ENCODE measurements at places on chromosomes 5 and 9.

GRCh38 chr9:128918921-128919320 lies 1.9 kb upstream of the PHYHD1 start:
- DNase-seq: no peak

- DNase-seq: no peak
These were observed 4.6 kb downstream of the PTGES start for GRCh38 chr9:129748249-129748648.

GRCh38 chr9:28092981-28093936 lies 520.0 kb upstream of the C9orf72 start:
- DNase-seq: no peak

DNA sequence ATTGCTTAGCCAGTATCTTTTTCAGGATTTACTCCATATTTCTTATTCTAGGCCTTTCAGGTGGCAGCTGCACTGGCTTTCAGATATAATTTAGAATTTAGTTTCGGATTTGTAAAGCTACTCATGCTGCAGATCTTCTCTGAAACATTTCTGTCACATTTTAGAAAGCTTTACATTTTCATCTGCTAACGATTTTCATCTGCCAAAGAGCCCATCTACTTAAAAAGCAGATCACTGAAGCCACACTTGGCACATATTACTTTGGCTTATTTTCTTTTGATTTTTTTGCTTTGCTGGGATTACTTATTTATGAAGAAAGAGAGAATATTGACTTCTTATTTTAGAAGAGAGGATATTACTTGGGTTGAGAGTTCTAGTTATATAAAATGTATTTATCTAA lies 98.2 kb downstream of the GHR start:
- DNase-seq: no peak

DNA sequence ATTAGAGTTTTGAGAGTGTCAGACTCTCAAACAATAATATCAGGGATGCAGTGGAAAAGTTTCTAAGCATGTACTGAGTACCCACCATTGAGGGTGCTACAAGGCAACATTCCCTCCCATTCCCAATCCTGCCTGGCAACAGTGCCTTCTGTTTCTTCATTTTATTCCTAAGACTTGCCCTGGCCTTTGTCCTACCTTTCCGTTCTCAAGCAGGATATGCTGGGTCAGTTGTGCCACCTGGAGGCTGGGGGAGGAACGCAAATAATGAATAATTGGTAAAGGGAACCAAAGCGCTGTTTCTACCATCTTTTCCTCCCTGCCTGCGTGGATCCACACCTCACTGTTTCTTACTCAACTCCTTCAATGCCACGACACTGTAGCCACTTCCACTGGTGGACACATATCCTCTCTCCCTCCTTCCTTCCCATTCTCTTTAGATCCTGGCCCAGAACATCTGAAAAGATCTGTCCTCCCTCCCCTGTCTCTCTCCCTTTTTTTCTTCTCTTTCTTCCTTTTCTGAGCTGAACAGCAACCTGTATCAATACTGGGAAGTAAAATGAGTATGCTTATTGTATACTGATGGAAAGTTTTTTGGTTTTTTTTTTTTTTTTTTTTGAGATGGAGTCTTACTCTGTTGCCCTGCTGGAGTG lies 149.5 kb downstream of the C9orf152 start:
- DNase-seq: peak; percentile 60

- no peak for DNase-seq
These were observed 322.6 kb upstream of the WWC1 start for GRCh38 chr5:167968837-167969236.

DNA sequence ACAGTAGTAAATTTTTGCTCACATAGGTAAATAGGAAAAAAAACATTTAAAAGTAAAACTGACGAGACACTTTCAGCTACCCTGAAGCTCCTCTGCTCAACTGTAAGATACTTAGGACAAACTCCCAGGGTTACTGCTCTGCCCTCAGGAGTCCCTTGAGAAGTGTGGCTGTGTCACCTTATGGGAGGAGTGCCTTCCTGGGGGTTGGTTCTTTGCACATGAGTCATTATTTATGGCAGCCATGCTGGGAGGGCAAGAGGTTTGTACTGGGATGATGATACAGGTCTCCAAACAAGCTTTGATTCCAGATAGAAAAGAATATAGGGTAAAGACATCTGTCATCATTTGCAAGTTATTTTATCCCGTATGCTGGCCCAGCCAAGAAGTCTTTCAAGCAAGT lies 45.9 kb downstream of the TTC1 start:
- DNase-seq: no peak

GRCh38 chr5:55104946-55105701 lies 2.7 kb downstream of the GZMA start:
- DNase-seq: peak; percentile 18

- no peak for DNase-seq
These were observed 611.2 kb downstream of the KIF4B start for GRCh38 chr5:155624597-155625241.
